ENCODE measurements at places on chromosomes 11 and 22. TPM values are rescaled to one million over a fixed set of nuclear protein-coding genes. Genes with fewer than 3 reads are reported as not detected.
A peak's percentile ranks its signal among the peaks of the same experiment; 100 is the strongest.

GRCh38 chr11:118658429-118659313 is 20.8 kb downstream of the TREH start:
- no peak for DNase-seq

GRCh38 chr11:45341372-45341771 is 55.2 kb upstream of the SYT13 start:
- DNase-seq, result no peak

MS4A14 gene
- not detected for total RNA-seq

GRCh38 chr11:45982656-45983470 is 60.4 kb downstream of the LARGE2 start:
- peak; percentile 88 for DNase-seq

GRCh38 chr11:61602775-61603569 is 22.1 kb upstream of the SYT7 start:
- peak; percentile 96 for DNase-seq

SAA1 gene
- not detected for total RNA-seq

DNA sequence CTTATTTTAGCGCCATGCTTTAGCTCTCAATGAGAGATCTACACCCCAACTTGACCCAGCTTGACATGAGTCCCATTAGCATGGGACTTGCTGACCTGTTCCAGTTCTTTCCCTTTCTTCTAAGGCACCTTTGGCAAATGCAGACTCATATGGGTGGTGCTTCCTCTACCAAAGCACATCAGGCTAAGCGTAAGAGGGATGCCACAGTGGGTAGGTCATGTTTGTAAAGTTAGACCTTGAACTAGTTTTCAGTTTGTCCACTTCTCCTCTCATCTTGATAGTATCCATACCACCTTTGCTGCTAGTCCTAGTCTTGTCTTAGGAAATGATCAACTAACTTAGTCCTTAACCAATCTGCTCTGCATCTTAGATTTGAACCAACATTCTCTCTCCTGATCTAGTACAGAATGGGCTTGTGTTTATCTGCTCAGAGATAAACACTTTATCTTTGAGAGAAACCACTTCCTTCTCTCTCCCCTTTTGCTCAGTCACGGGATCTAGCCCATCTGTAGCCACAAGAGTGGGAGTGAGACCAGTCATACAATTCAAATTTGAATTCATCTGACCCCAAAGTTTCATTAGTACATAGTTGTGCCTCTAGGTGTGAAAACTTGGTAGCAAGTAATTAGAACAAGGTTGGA is 72.1 kb upstream of the CD44 start:
- DNase-seq, result no peak

DNA sequence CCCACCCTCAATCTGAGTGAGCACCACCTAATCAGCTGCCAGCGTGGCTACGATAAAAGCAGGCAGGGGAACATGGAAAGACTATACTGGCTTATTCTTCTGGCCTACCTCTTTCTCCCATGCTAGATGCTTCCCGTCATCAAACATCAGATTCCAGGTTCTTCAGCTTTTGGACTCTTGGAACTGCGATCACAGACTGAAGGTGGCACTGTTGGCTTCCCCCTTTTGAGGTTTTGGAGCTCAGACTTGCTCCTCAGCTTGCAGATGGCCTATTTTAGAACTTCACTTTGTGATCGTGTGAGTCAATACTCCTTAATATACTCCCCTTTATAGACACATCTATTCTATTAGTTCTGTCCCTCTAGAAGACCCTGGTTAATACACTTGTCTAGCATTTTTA is 543.7 kb upstream of the RAG2 start:
- no peak for DNase-seq

DNA sequence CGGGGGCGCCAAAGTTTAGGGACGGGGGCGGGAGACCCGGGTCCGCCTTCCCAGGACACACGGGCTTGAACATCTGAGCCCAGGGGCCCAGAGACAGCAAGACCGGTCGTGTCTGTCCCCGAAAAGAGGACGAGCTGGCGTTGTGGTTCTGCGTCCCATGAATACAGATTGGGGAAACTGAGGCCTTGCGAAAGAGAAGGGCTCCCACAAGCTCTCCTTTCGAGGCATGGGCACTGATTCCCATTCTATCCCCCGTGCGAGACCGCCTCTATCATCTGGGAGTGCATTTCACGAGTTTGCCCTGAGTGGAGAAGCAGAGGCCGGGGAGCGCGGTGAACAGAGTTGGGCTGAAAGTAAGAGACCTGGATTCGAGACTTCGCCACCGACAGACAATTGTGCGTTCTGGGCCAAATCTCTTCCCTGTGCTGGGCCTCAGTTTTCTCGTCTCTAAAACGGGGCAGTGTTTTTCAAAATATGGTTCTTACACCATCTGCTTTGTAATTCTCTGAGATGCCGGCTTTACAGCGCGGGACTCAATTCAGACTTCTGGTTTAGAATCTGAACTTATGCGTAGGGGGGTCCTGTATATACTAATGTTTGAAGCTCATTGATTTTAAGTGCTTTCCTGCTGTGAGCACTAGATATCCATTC is 471 bp downstream of the RNF185 start:
- peak; percentile 31 for DNase-seq

GGTLC3 gene
- not detected for total RNA-seq

DNA sequence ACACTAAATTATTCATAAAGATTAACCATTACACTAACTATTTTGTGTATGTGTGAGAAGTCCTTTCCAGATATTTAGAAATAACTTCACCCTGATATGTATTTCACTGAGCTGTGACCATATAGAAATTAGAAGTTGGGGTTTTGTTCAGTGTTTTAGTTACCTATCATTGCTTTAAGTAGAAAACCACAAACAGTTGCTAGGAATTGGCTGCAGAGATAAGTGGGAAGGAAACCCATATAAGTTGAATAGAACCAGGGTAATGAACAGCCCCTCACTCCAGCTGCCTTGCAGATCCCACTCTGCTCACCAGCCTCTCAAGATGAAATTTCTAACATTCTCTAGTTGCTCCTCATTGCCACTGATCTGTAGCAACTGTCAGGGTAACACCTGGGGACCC is 10.3 kb downstream of the SRSF8 start:
- no peak for DNase-seq

USP2 gene
- total RNA-seq, result 0.18 TPM

GRCh38 chr11:46279126-46280099 is 2.0 kb downstream of the CREB3L1 start:
- peak; percentile 80 for DNase-seq

- no peak for DNase-seq
Measured at GRCh38 chr11:101342307-101342706, 212.7 kb upstream of the PGR start.

QSER1 gene
- 21.1 TPM for total RNA-seq

All from IMR-90 (cell line).